ENCODE measurements at places on chromosomes 2 and 18.
A peak's percentile ranks its signal among the peaks of the same experiment; 100 is the strongest.

- peak; percentile 49 for DNase-seq
Observed at GRCh38 chr2:169452080-169452479, 27.2 kb upstream of the BBS5 start.

GRCh38 chr2:239883326-239884050 lies 141.7 kb downstream of the NDUFA10 start:
- no peak for DNase-seq

GRCh38 chr2:1360557-1361250 lies 52.6 kb upstream of the TPO start:
- no peak for DNase-seq

DNA sequence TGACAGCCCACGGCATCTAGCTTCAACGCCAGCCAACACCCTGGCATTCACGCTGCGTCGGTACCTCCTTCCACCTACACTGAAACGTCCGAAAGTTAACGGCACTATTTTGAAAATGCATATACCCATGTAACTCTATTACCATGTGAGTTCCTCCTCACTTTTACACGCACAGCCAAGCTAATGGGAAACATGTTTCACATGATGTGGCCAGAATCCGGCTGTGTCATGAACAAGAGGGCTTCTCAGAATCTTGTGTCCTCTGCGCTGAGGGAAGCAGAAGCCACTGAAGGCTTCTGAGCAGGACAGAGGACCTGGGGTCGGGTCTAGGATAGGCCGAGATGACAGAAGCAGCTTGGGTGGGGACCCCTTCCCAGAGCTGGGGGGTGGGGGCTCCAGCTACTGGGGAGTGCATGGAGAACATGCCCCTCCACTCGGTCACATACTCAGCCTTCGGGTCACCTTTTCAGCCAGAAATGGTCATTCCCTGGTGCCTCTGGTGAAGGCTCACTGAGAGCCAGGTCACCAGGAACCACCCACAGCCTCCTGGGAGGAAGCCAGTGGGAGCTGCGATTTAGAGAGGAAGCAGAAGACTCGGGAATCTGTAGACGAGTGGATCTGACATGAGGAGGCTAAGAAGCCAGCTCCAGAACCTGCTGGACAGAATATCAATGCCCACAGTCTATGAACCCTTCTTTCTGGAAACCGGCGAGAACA lies 41.5 kb downstream of the HDAC4 start:
- DNase-seq = peak; percentile 15

DNA sequence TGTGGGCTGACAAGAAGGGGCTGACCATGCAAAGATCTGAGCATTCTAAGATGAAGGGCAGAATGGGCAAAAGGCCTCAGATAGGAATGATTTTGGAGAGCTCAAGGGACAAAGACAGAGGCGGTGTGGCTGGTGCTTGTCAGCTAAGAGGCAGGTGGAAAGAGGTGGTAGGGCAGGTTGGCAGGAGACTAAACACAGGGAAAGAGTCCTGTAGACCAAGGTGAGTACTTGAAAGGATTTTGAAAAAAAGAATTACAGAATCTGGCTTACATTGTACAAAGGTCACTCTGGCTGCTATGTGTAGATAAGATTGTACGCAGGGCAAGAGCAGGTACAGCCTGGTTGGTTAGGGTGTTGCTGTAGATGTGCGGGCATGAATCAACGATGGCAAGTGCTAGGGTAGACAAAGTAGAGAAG lies 50.6 kb downstream of the STK39 start:
- DNase-seq = no peak

DNA sequence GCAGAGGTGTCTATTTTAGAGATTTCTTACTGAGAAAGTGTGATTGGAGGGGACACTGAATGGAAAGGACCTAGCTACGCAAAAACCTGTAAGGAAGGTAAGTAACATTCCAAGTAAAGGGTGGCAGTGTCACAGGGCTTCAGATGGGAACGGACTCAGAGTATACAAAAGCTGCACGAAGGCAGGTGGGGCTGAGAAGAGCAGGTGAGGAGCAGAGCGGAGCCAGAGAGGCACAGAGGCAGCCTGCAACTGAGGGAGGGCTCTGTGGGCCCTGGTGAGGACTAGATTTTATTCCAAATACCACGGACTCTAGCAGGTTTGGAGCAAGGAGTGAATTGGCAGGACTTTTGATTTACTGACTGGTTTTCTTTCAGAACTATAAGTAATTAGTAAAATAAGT lies 331.3 kb upstream of the PKDCC start:
- no peak for DNase-seq

DNA sequence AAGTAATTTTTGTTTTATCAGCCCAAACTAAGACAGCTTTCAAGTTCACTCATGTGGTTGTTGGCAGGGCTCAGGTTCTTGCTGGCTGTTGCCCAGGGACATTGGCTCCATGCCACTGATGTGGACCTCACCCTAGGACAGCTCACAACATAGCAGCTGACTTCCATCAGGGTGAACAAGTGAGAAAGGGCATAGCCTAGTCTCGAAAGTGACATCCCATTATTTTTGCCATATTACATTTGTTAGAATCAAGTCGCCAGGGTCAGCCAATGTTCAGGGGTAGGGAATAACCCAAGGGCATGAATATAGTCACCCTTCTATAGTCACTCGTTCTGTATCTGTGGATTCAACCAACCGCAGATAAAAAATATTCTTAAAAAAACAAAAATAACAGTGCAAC lies 10.7 kb upstream of the CWC22 start:
- peak; percentile 50 for DNase-seq

DNA sequence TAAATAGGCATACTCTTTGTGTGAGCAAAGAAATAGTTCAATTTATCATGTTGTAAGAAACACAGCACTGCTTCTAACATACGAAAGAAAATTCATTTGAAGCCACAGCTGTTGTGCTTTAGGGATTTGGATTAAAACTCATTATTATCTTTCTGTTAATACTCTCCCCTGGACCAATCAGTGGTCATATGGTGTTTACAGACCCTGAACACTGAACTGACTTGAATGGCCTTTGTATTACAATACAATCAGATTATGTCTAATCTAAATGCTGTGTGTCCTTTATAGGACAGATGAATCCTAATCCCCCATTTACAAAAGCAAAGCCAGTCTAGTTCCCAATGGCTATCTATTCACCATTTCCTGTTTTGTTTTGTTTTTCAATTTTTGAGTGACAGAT lies 36.5 kb downstream of the ZNF385B start:
- no peak for DNase-seq

DNA sequence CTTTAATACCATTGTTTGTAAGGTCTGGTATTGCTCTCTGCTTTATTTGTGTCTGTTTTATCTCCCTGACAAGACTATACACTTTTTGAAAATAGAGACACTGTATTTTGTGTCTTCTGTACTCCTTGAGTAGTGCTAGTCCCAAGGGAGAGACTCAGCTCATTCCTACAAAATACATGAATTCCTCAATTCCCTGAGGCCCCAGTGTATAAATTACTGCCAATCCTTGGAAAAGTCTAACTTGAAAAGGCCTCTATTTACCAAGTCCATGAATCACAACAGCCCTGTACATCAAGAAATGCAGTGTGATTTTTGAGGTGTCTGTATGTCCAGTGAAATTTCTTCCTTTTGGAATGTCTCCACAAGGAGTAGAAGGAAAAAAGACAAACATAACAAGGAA lies 34.9 kb upstream of the NEDD4L start:
- DNase-seq = peak; percentile 91

DNA sequence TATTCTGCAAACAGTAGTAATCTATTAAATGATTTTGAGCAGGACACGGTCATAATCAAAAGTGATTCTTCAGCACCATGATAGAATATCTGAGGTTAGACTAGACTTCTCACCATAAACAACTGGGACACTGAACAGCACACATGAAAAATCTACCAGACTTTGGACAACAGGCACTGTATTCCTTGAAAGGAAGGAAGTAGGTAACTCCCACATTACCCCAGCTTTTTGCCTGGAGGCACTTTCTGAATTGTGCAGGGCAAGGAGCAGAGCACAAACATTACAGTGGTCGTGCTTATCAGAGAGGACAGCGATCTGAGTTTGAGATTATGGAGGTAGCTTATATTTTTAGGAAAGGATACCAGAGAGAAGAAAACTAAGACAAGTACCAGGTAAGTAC lies 25.3 kb upstream of the IL1RL1 start:
- DNase-seq = no peak

- no peak for DNase-seq
Observed at GRCh38 chr2:171626949-171627348, 60.3 kb upstream of the DYNC1I2 start.

DNA sequence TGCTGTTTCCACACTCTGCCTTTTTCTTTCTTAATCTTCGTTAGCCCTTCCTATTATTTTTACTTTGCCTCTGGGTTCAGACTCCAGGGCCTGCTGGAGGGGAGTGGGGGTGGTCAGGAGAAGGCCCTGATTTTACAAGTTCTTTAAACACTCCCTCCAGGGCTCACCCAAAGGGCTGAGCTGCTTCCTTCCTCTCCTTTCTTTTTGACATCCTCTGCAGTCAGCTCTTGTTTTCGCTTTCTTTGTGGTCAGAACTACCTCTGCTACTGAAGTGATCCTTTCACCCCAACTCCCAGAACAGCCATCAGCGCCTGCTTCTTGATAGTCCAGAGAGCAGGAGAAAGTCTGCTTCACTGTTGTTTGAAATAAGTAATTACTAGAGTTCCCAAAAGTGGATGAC lies 925.7 kb downstream of the EPHA4 start:
- no peak for DNase-seq

DNA sequence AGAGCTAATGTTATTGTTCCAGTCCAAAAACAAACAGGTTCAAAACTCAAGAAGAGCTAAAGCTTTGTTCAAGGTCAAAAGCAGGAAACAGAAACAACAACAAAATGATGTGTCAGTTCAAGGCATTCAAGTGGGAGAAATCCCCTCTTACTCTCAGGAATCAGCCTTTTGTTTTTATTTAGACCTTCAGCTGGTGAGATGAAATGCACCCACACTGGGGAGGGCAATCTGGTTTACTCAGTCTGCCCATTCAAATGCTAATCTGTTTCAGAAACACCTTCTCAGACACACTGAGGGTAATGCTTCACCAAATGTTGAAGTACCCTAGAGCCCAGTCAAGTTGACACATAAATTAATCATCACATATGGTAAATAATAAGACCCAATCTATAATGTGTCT lies 150.6 kb downstream of the TMX3 start:
- DNase-seq = no peak

All from fibroblast of skin of scalp (primary cell).